ENCODE measurements at places on chromosomes 7 and 10.

- DNase-seq, result no peak
Observed at GRCh38 chr10:11143242-11143641, 125.6 kb downstream of the CELF2 start.

- no peak for DNase-seq
Observed at GRCh38 chr7:25735674-25736242, 416.2 kb upstream of the NFE2L3 start.

DNA sequence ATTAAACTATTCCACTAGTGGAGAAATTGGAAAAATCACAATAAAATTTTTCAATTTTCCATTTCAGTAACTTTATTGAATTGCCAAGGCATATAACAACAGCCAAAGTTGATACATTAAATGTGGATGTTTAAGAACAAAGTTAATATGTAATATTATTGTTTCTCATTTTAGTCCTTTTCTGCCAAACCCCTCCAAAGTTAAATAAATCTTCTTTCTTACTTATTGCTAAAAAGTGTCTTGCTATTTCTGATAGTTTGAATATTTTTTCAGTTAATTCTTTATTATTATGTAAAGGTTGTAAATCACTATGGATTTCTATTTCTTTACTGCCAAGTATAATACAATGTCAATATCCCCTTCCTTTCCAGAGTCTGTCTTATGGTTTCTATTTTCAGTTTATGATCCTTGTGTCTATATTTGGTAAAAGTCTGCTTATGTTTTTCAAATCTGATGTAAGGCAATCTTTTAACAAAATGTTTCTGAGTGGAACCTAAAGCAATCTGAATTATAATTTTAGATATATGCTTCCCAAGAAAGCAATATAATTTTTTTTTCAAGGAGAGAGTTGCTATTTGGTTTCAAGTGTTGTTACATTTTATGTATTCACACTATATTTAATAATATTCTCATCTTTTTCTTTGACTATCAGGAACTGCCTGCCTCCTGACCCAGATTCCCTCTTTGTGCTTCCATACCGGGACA, 80.3 kb upstream of the RHOBTB1 start:
- DNase-seq, result no peak

GRCh38 chr7:77413128-77413527, 3.0 kb downstream of the GSAP start:
- DNase-seq, result no peak

GRCh38 chr10:102185811-102186527, 33.8 kb downstream of the NOLC1 start:
- no peak for DNase-seq

DNA sequence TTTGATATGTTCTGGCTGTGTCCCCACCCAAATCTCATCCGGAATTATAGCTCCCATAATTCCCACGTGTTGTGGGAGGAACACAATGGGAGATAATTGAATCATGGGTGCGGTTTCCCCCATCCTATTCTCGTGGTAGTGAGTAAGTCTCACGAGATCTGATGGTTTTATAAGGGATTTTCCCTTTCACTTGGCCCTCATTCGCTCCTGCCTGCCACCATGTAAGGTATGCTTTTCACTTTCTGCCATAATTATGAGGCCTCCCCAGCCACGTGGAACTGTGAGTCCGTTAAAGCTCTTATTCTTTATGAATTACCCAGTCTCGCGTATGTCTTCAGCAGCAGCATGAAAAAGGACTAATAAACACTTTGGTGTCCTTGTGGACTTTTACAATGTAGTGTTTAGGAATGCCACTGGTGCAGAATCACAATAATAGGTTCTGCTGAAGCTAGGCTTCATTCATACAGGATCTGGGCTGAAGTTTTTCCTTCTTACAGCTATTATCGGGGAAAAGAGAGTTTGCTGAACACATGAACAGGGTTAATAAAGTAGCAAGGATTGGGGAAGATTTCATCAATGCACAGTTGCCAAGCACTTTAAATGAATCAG, 74.3 kb downstream of the CPED1 start:
- DNase-seq, result no peak

GRCh38 chr7:107185716-107186115, 16.9 kb downstream of the HBP1 start:
- DNase-seq, result no peak

DNA sequence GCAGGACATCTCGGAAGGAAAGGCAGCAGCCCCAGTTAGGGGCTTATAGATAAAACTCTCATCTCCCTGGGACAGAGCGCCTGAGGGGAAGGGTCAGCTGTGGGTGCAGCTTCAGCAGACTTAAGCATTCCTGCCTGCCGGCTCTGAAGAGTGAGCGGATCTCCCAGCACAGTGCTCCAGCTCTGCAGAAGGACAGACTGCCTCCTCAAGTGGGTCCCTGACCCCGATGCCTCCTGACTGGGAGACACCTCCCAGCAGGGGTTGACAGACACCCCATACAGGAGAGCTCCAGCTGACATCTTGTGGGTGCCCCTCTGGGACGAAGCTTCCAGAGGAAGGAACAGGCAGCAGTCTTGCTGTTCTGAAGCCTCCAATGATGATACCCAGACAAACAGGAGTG, 117.1 kb upstream of the POT1 start:
- DNase-seq, result no peak

- DNase-seq, result no peak
Observed at GRCh38 chr7:142548978-142549377, 200.3 kb upstream of the PRSS1 start.

- no peak for DNase-seq
Observed at GRCh38 chr10:9743639-9744038, 1274.0 kb upstream of the CELF2 start.

DNA sequence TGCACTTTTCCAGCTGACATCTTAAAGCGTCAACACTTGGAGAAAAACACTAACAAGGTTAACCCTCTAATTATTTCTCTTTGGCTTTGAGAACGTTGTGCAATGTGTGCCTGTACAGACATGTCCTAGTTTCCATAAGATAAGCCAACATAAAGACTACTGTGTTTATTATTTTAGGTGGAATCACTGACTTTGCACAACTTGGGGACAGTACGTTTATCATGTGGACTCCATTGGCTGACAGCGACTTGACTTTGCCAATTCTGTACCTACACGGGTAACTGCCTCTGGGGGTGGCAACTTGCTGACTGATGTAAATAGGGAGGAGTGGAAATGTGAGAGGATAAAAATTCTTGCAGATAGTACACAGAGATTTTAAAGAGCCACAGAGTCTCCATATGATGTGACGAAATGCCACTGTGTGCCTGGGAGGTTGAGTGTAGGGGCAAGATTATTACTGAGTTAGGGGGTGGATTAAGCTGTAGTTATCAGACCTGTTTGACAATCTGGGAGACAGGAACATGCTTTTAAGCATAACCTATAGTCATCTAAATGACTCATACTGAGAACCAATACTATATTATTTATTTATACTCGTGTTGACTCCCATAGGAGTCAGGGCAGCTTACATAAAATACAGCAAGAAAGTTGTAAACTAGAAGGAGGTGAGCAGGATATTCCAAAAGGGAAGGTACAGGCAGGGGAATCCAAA, 21.0 kb downstream of the SLC13A4 start:
- no peak for DNase-seq

- no peak for DNase-seq
Observed at GRCh38 chr7:36601601-36602000, 122.7 kb downstream of the AOAH start.

DNA sequence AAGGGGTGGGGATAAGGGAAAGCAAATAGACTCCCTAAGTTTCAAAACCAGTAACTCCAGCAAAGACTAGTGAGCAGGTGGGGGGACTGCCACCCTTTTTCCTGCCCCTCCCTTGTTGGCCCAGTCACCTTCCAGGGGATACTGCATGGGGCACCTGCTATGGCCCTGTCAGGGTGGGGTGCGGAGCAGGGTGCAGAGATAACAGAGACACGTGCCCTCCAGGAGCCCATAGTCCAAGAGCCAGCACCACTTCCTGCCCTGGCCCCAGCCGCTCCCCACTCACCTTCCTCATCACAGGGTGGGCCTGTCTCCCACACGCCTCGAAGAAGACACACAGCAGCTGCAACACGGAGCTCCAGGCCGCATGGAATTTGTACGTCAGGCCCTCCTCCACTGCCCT, 20.6 kb downstream of the RRP12 start:
- no peak for DNase-seq

DNA sequence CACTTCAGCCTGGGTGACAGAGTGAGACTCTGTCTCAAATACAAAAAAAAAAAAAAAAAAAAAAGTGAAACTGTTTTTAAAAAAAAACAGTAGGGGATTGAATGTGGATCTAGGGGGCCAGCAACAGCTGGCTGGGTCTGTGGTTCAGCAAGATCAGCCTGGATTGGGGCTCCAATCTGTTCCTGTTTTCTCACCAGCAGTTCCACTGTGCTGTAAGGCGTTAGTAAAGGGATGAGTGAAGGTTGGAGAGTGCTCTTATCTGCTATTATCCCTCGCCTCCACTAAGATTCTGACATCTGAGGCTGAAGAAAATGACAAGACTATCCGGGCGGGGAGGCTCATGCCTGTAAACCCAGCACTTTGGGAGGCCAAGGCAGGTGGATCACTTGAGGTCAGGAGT, 41.6 kb upstream of the GTF2IRD1 start:
- DNase-seq, result no peak

GRCh38 chr7:112449353-112449752, 907 bp upstream of the IFRD1 start:
- DNase-seq, result no peak

- no peak for DNase-seq
Observed at GRCh38 chr10:124338276-124338925, 80.3 kb downstream of the OAT start.

DNA sequence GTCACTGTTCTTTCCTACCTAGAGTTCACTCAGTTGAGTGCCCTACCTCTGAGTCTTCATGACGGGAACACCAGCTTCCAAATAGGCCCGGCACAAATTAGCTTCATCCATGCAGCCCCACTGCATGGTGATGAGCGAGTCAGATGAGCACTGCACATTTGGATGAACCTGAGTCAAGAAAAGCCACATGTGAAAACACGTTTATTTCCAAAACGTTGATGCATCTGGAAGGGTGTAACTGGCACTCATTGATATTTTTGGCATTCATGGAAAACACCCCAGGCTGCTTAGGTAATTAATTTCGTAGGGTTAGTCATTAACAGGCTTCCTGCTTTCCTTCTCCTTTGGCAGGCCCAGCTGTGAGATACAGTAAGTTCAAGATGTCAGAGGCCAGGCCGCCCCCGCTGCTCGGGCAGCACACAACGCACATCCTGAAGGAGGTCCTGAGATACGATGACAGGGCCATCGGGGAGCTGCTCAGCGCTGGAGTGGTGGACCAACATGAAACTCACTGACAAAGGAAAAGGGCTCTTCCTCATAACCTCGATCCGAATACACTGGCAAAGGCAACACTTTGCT, 725.2 kb downstream of the SUGCT start:
- no peak for DNase-seq

DNA sequence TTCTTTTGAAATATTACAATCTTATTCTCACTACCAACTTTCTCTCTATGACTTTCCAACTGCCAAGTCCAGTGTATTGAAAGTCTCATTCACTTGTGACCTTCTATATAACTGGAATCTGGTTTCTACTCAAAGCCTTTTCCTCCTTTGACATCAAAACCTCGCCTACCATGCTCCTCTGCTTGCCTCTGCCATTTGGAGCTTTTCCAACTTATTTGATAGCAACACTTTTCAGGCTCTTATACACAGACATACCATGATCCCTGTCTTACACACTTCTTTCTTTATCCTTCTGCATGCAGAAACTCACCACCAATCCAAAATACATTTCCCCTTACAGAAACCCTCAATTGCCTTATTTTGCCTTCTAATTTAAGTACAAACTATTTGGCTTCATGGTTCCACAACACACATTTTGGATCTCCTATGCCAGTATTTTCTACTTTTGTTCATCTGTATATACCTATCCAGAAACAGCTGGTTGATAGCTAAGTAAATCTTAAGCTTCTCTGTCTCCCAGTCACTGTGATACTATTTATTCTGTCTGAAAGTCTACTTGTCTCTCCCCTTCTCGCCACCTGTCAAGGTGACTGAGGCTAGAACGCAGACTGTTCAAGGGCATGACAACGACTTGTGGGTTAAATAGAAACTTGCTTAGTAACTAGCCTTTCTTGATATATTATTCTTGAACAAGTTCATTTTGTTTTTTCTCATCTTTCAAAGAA, 22.4 kb downstream of the GNG11 start:
- DNase-seq, result no peak

DNA sequence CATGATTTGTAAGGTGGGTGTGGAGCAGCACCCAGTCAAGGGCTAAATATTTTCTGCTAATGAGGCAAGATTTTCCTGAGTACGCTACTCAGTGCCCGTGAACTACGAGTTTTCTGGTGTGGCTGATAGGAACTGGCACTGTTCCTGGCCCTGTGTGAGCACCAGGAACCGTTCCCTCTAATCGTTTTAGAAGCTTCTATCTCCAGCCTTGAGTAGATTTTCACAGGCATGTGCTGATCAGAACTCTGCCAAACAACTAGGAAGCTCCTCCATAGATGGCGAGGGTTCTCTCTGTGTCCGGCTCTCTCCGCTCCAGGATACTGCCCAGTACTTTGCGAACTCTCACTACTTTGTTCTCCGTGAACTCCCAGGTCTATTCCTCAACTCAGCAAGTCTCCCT, 17.7 kb downstream of the TRIM4 start:
- no peak for DNase-seq

DNA sequence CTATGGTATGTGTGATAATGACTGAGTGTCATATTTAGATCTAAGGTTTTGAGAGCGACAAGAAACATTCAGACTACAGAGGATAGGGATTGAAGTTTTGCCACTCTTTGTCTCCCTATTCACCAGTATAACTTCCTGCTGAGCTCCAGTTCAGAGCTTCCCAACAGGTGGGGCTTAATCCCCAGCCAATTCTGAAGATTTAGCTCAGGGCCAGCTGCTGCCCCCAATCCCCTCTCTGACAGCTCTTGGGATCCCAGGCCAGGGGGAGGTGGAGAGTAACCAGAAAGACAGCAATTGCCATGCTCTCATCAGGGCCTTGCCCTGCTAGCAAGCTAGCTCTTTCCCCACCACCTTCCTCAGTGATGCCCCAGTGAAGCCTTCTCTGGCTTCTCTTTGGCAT, 57.8 kb downstream of the TRIL start:
- no peak for DNase-seq

- DNase-seq, result peak; percentile 12
Observed at GRCh38 chr10:92787557-92788152, 60.7 kb upstream of the EXOC6 start.

DNA sequence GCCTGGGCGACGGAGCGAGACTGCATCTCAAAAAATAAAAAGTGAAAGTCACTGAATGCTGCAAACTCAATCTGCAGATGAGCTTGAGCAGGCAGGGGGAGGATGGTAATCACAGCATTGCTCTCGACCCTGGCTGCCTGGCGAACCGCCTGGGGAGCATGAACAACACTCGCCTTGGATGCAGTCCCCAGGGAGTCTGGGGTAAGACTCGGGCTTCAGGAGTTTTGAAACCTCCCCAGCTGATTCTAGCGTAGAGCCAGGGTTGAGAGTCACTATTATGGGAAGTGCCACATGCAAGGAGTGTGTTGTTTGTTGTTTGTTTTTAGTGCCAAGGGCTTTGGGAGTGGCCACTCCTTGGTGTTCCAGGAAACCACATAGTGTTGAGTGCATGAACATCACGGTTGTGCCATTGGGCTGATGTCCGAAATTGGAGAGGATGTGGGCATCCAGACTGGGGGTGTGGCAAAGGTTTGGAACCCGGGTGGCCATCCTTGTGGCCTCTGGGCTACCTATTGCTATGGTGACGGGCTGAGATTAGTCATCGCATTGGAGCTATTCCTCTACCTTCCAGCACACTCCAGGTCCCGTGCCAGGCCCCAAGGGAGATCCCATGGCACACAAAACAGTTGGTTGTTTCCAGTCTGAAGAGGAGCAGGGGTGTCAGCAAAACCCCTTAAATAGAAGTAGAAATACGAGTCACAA, 92.6 kb downstream of the RGS10 start:
- DNase-seq, result no peak

All from CD4-positive, alpha-beta T cell treated with Interferon gamma for 1 hour (primary cell).